ENCODE measurements at places on chromosomes 6 and 20.

DNA sequence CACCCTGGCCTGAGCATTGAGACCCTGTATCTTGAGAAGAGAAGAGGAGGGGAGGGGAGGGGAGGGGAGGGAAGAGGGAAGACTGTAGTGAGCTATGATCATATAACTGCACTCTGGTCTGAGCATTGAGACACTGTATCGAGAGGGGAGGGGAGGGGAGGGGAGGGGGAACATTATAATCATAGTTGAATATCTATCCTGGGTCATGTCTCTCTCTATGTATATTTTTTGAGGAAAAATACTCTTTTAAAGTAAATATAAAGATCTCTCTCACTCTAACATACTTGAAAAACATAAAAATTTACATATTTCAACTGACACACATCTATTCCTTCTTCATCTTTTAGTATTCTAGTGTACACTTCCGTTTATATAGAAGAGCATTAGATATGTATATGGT, 431.0 kb downstream of the CDKAL1 start:
- no peak for DNase-seq

- DNase-seq = no peak
Observed at GRCh38 chr6:42696526-42697267, 25.7 kb downstream of the PRPH2 start.

DNA sequence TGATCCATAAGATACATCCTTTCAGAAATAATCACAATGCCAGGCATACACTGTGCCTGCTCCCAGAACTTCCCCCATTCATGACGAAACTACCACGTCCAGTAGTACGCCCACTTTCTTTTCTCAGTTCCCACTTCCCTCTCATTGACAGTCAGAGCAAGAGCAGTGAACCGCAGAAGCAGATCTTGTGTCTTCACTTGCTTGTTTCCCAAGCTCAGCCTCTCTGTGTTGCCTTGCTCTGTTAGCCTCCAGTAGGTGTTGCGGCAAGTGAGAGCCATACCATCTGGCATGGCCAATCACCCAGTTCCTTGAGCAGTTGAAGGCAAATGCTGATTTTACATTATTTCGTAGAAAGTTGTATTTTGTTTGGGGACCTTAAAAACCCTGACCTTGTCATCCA, 11.7 kb downstream of the UST start:
- no peak for DNase-seq

DNA sequence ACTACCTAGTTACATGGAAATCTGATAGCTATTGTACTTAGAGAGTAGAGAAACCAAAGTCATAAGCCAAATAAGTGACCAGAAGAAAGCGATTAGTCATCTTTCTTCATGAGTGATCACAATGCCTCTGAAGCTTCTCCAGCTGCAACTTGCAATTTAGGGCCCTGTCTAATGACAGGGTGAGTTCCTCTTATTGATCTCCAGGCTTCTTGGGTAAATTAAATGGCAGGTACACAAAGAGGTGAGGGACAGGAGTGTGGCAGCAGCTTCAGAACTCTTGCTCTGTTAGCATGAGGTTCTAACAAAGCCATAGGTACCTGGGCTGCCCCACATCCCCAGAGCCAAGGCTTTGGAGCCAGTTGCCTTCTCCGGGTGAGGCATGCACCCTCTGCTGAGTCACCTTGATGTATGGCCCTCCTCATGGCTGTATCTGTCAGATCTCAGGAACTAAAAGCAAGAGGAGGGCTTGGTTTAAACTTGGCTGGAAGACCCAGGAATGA, 60.8 kb downstream of the PRDM1 start:
- no peak for DNase-seq

- DNase-seq = no peak
Observed at GRCh38 chr20:50464026-50464724, 46.0 kb upstream of the PTPN1 start.

All from stimulated activated CD8-positive, alpha-beta memory T cell treated with anti-CD3 and anti-CD28 coated beads, Interleukin-2, amount 100 ng/mL, for 48 hours (primary cell).